ENCODE measurements at places on chromosomes 7 and 10. TPM values are rescaled to one million over a fixed set of nuclear protein-coding genes. Genes with fewer than 3 reads are reported as not detected.

GRCh38 chr10:92972886-92973285 is 87.7 kb upstream of the CYP26C1 start:
- no peak for DNase-seq

- no peak for DNase-seq
These were observed 38.9 kb upstream of the UBN2 start for GRCh38 chr7:139192014-139192706.

GRCh38 chr7:92749327-92749755 is 87.0 kb downstream of the CDK6 start:
- DNase-seq = no peak

The STAG3 gene
- polyA plus RNA-seq = 21.2 TPM

DNA sequence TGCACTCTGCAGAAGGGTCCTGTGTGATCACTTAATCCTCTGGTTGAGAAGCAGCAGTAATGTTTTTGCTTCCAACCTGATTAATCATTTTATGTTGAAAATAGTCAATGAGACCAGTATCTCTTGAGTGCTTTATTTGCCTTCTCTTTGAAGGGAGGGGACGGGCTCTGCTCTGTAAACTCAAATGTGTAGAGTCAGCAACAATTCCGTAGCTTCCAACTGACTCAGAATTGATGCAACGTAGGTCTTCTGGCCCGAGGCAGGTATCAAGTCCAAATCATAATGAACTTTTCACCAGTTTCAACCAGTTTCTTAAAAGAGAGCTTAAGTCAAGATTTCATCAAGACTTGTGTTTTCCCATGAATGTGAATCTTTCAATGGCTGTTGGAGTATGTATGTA is 26.3 kb downstream of the GUSB start:
- DNase-seq = no peak

- no peak for DNase-seq
These were observed 20.9 kb upstream of the JAKMIP3 start for GRCh38 chr10:132044803-132045202.

DNA sequence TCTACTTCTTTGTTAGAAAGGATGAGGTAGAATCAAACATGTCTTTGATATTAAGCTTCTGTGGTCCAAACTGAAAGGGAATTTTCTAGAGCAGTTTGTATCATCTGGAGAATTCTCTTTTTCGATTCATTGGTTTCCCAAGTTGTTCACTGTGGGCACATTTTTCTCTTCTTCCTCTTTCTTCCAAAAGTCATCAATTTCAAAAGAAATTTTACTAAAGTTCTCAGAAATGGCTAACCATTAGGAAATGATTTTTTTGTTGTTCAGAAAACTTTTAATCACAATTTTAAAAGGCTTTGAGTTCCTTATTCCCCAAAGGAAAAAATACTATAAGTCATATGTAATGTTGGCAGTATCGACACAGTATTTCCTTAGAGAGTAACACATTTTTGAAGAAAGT is 28.3 kb upstream of the CCDC6 start:
- no peak for DNase-seq

GRCh38 chr10:110221721-110222261 is 14.4 kb downstream of the MXI1 start:
- no peak for DNase-seq

The RNF32 gene
- 2.6 TPM for polyA plus RNA-seq

Data from forelimb muscle (tissue), 1 donor.